ENCODE measurements at places on chromosomes 2 and 18. TPM values are rescaled to one million over a fixed set of nuclear protein-coding genes. Genes with fewer than 3 reads are reported as not detected.

MOCOS gene
- total RNA-seq = 0.51 TPM

DNA sequence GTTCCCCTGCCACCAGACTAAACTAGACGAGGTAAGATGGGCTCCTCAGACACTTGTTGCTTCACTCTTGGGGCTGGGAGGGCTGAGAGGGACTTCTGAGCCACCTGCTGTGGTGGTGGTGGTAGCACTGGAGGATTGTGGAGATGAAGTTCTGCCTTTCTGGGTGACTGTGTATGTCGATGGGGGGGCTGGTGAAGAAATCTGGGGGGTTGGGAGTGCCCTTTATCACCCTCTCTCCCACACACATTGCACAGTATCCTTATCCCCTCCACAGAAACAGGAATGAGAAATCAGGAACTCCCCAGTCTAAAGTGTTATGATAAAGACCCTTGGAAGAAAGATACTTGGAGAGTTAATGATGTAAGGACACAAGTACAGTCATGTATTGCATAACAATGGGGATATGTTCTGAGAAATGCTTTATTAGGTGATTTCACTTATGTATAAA is 38.5 kb downstream of the HK2 start:
- DNase-seq = no peak

GRCh38 chr2:241340631-241341163 is 15.4 kb upstream of the FARP2 start:
- no peak for DNase-seq

NPAS2 gene
- 49.4 TPM for total RNA-seq

GRCh38 chr18:7822435-7823331 is 255.6 kb downstream of the PTPRM start:
- DNase-seq = no peak

TEX261 gene
- total RNA-seq = 38.0 TPM

DNA sequence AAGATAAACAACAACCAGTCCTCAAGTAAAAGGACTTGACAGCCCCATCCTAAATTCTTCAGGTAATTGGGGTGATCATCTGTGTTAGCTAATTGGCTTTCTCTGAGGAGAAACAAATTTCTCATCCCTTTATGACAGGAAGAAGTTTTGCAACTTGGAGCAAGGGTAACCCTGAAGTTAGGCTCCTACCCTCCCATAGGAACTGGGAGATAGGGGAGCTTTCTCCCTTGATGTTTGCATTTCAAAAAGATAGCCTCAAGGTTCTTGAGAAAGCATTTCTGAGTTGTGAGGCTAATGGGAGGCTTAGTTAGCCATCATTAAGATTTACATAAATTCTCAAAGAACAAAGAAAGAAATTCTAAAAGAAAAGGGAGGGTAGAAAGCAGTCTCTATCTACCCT is 95.4 kb downstream of the MAP2 start:
- DNase-seq = no peak

GRCh38 chr2:159071190-159071915 is 102.9 kb downstream of the TANC1 start:
- DNase-seq = no peak

GRCh38 chr2:109331896-109332848 is 203.2 kb downstream of the SH3RF3 start:
- peak; percentile 89 for DNase-seq

DNA sequence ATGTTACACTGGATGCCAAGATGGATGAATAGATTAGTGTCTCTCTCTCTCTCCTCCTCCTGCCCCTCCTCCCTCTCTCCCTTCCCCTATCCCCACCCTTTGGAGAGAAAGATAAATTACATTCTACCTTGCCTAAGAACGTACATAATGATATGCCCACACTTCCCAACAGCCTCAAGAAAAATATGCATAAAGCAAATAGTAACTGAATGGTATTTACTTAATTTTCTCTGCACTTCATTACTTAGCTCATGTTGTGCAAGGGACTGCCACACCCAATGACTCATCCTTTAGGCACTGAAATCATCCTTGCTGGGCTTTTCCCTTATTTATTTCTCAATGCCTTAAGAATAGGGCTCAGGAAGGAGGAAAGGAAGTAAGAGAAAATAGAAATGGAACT is 137.3 kb upstream of the PID1 start:
- peak; percentile 78 for DNase-seq

CDH7 gene
- total RNA-seq = not detected

DNA sequence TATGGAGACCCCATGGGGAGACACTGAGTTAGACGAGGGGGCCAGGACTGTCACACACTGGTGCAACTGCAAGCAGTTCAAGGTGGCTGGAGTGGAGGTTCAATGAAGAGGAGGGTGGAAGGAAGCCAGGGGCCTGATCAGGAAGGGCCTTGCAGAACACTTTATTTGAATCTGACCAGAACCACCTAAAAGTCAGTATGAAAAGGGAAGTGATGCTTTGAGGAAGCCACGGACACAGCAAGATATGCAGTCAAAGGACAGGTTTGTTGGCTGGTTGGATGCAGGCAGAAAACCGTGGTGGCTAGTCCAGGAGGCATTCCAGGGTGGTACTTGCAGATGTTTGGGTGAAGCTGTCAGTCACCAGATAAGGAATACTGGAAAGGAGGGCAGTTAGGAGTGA is 3.5 kb upstream of the FAM124B start:
- no peak for DNase-seq

- DNase-seq = no peak
Measured at GRCh38 chr2:16615687-16616615, 49.7 kb downstream of the CYRIA start.

DNA sequence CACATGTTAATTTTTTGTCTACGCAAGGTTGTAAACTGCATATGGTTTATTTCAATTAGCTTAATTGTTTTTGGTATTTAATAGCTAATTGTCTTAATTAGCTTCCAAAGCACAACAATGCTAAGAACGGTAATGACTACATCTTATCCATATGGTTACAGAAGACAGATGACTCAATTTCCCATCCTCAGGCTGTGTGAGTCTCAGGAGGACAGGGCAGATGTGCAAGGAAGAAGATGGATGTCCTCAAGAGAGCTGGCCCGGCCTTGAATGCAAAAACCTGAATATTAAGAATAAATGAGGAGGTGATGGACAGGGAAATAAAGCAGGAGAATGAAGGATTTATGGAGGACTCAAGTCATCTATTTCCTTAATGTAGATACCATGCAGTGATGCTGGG is 31.4 kb downstream of the SLC4A3 start:
- DNase-seq = no peak

- no peak for DNase-seq
Measured at GRCh38 chr2:229154381-229154780, 116.7 kb downstream of the PID1 start.

LONRF2 gene
- 11.3 TPM for total RNA-seq

Data from right atrium auricular region (tissue), 2 donors.